Astrocyte (in vitro differentiated cells and primary cell): ENCODE measurements at places on chromosomes 4 and X. TPM values are rescaled to one million over a fixed set of nuclear protein-coding genes. Genes with fewer than 3 reads are reported as not detected.

The RNF150 gene
- total RNA-seq, result 4.1 and 5.2 TPM in 2 replicates

The HERC5 gene
- total RNA-seq, result 23.0 and 27.3 TPM in 2 replicates

DNA sequence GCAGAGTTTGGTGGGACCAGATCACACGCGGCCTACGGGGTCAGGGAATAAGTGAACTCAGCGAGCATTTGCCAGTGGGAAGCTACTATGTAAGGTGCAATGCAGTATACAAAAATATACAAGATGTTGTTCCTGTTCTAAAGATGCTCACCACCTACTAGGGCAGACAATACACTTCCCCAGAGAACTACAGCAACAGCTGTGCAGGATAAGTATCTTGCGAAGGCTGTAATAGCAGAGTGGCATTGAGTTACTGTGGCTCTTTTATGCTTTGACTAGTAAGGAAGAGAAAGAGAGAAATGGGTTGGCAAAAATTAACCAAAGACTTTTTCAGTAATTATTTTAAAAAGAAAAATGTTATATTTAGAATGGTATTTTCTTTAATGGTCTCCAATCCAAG lies 61.2 kb downstream of the CDS1 start:
- DNase-seq, result no peak
- H3K4me3 ChIP-seq, result no peak overlapping the region
- no peak overlapping the region for H3K27ac ChIP-seq
- no peaks in the 10 kb centered on the region for H3K36me3 ChIP-seq
- H3K4me1 ChIP-seq, result no peaks in the 10 kb centered on the region

DNA sequence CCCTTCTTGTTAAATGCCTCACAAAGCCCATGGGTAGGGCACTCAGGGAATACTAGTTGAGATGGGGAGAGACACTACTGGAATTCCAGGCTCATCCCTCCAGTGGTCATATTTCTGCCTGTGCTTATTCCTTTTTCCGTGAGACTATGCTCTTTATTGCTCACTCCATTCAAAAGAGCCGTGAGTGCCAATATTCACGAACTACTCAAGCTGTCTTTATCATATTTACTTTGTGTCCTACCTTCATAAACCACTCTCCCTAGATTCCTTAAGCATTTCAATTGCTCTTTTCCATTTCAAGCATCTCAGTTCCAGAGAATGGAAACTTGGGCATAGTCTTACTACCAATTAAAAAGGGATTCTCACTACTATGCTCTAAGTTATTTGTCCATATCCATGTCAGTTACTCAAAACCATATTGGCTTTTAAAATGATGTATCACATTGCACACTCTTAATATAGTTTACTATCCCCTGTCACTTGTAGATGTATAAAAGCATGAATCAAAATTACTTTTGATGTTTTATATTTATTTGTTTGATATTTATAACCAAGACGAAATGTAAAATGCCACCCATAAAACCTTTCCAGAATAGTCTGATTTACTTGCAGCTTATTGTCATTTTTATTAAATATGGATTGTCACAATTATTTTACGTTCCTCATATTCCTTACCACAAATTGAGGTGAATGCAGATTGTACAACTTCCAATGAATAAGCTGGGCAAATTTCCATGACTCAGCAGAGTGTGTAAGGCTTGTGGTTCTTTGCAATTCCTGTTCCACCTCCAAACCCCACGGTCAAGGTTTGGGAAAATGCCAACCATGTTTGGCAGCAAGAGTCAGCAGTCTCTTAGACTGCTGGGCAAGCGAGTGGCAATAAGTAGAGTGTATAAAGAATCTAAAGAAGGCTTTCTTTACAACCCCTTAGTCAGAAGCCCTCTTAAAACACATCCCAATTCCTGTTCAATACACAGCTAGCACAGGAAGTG lies 24.4 kb downstream of the ENOX2 start:
- peak; percentile 89 for DNase-seq
- H3K27ac ChIP-seq, result peak overlapping the region; percentile 12
- H3K27me3 ChIP-seq, result no peaks in the 10 kb centered on the region
- no peaks in the 10 kb centered on the region for H3K36me3 ChIP-seq
- H3K4me1 ChIP-seq, result peaks cover 12% of the 10 kb centered on the region

GRCh38 chrX:25659317-25659716 lies 478.8 kb upstream of the MAGEB18 start:
- no peaks in the 10 kb centered on the region for H3K36me3 ChIP-seq
- H3K4me1 ChIP-seq, result no peaks in the 10 kb centered on the region
- H3K4me3 ChIP-seq, result no peak overlapping the region
- no peak for DNase-seq
